ENCODE measurements at places on chromosomes 7 and 10. TPM values are rescaled to one million over a fixed set of nuclear protein-coding genes. Genes with fewer than 3 reads are reported as not detected.

C10orf95 gene
- total RNA-seq, result not detected

ENTPD1 gene
- total RNA-seq, result 9.4 TPM

ZNF487 gene
- total RNA-seq, result 9.7 TPM

ORAI2 gene
- 18.1 TPM for total RNA-seq

SHH gene
- 0.62 TPM for total RNA-seq

MGAM2 gene
- not detected for total RNA-seq

DNA sequence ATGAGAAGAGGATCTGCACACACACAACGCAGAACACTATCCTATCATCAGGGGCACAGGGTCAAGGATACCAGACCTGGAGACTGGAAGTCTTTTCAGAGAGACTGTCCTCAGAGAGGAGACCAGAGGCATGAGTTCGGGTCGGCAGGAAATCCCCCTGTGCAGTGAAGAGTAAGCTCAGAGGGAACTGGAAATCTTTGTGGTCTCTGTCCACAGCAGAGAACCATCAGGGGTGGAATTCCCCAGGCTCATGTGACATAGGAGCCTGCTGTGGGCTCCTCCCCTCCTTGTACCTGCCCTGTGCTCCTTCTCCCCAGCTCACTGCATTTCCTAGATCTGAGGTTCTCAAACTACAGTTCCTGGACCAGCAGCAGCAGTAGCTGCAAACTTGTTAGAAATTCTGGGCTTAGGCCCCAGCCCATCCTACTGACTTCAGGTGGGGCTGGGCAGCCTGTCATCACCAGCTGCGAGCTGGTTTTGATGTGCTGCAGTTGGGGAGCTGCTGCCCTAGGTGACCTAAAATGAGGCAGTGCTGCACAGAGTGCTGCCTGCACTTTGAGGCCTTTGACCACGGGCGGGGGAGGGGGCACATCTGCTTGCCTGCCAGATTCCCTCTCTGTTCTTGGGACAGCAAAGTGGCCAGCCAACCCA is 2.4 kb downstream of the ZMIZ2 start:
- no peak for DNase-seq

GRCh38 chr7:101094791-101095375 is 9.6 kb downstream of the TRIM56 start:
- no peak for DNase-seq

GRCh38 chr10:117500456-117500855 is 42.1 kb upstream of the EMX2 start:
- DNase-seq, result no peak

GRCh38 chr7:80699045-80699638 is 60.7 kb downstream of the CD36 start:
- DNase-seq, result no peak

DNA sequence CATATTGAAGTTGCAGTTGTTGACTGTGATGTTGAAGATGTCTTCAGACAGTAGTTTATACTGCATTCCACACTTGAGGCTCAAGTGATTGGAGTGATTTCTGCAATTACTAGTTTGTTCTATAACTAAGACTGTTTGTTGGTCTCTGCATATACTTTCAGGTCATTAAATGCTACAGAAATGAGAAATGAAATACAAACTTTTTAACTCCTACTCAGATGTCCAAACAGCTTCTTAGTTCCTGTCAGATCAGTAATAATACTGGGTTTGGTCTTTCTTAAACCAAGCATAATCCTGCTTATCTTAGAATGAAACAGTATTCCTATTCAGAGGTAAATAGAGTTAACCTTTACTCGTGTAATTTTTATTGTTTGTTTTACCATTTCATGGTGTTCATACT is 115.9 kb downstream of the CCNY start:
- DNase-seq, result no peak
